Activated CD4-positive, CD25-positive, alpha-beta regulatory T cell treated with anti-CD3 and anti-CD28 coated beads, Interleukin-2, amount 50 U/mL, for 72 hours (primary cell): ENCODE measurements at places on chromosomes 4 and X.

GRCh38 chrX:10001496-10001895 lies 34.3 kb downstream of the CLDN34 start:
- DNase-seq = no peak

DNA sequence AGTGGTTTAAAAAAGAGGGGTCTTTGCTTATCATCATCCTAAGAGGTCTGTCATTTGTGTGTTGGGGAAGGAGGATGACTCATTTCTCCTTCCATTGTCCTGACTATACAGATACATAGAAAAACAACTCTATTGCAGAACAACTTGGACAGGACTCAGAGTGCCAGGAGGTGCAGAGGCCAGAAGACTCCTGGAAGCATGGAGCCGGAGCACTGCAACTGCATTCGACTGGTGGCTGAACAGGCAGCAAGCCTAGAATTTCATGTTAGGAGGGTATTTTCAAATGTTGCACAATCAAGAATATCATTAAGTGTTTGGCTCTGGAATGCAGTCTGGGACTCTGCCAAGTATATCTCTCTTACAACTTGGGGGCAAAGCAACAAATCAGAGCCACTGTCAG lies 35.0 kb upstream of the MAML3 start:
- DNase-seq = no peak

DNA sequence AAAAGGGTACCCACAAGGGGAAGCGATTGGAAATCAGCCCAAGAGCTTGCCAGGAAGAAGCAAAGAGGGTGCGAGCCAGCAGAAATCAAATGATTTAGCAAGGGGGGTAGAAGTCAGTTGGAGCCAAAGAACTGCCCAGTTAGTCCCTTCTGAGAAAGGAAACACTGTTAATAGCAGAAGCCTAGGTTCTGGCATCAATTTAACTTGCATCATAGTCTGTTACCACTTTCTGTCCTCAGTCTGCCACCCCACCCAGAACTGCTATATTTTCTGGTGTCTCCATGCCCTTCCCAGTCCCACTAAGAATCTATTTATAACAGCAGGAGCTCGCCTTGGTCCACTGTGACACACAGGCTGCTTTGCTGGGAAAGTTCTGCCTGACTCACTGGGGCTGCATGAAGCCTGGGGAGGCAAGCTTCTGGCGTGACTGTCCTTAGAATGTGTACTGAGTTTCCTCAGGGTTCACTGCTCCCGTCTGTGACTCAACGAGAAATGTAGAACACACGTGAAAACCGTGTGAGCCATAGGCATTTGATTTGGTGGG lies 157.8 kb upstream of the TTC29 start:
- DNase-seq = no peak

DNA sequence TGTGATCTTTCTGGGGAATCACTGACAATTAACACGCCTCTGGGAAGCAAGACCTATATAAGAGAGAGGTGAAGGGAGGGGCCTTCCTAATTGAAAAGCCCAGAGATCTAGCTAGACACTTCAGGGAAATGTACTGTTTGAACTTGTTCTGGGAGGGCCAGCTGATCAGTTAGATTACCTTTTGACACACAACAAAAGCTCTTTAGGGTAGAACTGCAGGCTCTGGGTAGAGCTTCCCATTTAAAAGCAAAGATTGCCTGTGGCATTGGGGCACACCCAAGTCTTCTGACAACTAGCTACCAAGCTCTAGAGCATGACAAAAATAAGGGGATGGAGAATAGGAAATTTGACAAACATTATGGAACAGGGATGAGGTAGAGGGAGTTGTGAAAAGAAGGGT lies 26.3 kb downstream of the AREG start:
- DNase-seq = no peak

DNA sequence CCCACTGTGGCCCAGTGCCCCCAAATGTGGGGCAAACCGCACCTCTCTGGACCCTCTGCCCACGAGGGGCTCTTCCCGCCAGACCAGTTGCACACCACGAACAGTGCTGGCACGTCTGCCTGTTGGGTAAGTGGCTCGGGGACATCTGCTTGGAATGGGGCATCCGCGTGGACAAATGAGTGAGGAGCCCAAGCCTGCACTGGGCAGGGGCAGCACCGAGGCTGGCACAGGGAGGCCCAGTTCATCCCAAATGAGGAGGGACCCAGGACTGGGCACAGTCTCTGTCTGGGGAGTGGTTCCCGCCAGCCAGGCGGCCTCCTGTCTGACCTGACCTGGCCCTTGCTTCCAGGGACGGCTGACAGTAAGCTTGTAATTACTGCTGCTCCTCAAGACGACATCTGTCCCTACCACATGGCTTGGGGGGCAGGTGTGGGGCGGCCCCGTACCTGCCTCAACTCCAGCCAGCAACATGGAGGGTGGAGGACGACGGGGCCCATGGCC lies 3.2 kb downstream of the SPON2 start:
- DNase-seq = no peak

DNA sequence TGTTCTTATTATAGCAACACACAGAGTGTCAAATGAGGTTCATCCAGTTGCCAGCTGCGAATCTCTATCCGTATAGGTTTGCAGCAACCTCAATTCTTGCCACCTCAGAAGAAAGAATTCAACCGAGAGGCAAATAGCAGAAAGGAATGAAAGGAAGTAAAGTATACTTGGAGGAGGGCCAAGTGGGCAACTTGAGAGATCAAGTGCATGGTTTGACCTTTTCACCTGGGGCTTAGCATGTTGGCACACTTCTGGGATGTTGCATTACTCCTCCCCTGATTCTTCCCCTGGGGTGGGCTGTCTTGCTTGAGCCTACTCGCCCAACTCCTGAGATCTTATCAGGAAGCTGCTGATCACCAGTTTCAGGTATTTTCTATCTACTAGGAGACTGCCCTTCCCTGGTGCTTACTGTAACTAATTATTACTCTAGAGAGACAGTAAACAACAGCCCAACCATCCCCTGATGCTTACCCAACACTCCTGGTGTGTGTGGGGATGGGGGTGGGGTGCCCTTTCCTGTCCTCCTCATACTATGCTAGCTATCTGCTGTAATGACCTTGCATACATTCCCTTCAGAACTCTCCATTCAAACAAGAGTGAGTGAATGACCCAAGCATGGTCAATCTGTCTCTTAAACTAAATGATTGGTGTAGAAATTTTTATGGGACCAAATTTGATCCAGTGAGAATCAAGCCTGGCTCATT lies 7.3 kb upstream of the TMEM33 start:
- no peak for DNase-seq

DNA sequence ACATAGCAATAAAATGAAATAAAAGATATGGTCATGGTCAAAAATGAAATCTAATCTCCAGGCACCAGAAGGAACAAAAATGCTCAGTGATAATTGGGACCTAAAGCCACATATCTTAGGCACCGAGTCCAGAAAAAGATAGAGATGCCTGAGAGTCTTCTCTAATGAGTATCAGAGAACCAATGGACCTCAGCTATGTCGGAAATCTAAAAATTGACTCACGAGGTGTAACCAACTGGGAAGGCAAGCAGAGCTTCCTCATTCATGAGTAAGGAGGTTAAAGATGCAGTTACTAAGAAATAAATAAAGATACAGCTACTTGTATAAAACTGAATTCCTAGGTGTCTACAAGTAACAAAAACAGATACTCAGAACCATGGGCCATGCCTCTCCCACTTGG lies 72.1 kb downstream of the KLHL34 start:
- no peak for DNase-seq

GRCh38 chrX:115058276-115058675 lies 40.9 kb upstream of the IL13RA2 start:
- no peak for DNase-seq

DNA sequence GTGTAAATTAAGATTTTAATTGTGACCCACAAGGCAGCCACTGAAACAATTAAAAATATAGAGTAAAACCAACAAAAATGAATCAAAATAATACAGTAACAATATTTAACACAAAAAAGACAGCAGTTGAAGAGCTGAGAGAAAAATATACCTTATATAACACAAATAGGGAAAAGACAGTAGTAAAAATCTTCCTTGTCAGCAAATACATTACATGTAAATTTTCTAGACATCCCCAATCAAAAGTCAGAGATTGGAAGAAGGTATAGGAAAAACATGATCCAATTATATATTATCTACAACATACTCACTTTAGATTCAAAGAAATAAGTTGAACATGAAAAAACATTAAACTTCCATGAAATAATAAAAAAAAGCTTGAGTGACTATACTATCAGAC lies 330.8 kb downstream of the UBE2NL start:
- no peak for DNase-seq

- DNase-seq = no peak
Observed at GRCh38 chr4:54554339-54554990, 103.3 kb upstream of the KIT start.

DNA sequence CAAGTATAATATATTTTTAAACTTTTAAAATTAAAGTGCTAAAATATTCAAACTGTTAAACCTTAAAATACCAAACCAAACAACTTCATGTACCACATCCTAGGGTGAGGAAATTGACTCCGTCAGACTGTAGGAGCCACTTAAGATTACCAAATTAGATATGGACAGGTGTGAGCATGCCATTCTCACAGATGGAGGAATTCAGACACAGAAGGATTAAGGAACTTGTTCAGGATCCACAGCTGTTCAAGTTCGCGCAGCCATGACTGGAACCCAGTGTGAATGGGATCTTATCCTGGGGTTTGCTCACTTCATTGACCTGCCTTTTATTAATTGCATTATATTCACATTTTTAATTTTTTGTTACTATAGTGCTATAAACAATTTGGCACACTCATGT lies 224.9 kb upstream of the PCDH7 start:
- no peak for DNase-seq

- no peak for DNase-seq
Observed at GRCh38 chrX:127390316-127390715, 570.8 kb downstream of the PRR32 start.

- no peak for DNase-seq
Observed at GRCh38 chr4:142818031-142818430, 28.1 kb downstream of the INPP4B start.

DNA sequence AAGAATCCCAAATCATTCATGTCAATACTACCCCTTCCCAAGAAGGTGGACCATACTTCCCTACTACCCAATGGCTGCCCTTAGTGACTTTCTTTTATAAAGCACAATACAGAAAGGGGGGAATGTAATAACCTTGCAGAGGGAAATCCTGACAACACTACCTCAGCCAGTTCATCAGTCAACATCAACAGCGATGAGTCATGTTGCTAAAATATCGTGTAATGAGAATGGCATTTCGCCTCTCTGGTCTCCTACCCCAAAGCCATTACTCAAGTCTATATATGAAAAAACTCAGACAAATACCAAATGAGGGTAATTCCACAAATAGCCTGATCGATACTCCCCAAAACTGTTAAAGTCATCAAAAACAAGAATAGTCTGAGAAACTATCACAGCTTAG lies 3.3 kb upstream of the MAGEA8 start:
- DNase-seq = no peak

DNA sequence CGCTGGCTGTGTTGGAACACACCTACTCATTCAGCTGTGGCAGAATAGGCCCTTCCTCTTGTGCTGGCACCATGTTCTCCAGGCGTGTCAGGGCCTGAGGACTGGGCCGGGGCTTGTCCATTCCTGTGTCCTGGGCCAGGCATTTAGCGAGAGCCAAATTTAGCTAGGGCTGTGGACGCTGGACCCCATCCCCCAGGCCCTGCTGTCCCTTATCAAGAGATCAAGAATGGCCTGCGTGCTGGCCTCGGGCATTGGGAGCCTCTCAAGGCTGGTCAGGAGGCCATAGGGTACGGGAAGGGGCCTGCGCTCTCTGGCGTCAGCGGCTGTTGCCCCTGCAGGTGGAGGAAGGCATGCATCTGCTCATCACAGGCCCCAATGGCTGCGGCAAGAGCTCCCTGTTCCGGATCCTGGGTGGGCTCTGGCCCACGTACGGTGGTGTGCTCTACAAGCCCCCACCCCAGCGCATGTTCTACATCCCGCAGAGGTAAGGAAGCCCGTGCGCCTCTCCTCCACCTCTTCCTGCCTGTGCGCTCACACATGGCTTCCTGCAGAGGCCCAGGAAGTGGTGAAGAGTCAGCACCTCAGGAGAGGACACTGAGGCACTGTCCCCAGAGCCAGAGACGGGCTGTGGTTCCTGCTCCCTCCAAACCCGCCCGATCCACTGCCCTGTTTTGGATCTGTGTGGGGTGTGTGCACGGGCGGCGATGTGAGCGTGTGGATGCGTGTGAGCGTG lies 15.3 kb downstream of the ABCD1 start:
- no peak for DNase-seq
